ENCODE measurements at places on chromosomes 16 and 17.

DNA sequence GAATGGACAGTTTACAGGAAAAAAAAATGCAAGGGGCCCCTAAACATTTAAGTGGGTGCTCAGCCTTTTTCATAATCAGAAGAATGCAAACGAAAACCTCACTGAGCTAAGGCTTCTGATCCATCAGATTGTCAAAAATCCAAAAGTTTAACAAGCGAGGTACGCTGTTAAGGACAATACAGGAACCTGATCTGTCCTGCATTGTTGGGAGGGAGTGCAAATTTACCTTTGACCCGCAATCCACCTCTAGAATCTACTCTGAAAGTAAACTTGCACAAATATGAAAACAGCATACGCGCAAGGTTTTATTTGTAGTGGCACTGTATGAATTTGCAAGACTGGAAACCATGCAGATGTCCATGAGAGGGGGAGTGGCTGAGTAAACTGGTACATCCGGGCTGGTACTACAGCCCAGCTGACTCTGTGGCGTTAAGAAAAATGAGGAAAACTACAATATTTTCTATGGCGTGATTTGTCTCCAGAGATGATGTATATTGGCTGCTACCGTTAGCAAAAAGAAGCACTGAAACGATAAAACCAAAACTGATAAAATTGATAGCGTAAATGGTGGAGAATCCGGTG lies 28.8 kb upstream of the ST6GALNAC1 start:
- no peak for DNase-seq

- no peak for DNase-seq
Measured at GRCh38 chr16:11409398-11409797, 64.1 kb downstream of the RMI2 start.

DNA sequence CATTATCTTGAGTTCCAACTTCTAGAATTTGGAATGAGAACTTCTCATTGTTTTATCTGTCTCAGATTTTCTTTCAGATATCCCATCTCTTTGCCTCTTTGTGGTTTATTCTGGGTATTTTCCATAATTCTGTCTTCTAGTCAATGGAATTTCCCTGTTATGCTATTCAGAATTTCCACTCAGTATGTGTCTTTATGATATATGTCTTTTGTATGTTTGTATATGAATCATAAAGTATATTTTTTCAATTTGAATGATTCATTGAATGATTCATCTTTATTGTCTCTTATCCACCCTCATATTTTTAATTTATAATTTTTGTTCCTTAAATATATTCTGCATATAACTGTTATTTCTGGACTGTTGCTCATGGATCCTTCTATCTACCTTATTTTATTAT lies 729.7 kb upstream of the GOT2 start:
- no peak for DNase-seq

- peak; percentile 94 for DNase-seq
Measured at GRCh38 chr17:75087558-75088453, at the start of gene SLC16A5. Gene SLC16A5 (plus strand): TSS chr17:75087954. CDS start chr17:75093637, 5,683 bp downstream.

DNA sequence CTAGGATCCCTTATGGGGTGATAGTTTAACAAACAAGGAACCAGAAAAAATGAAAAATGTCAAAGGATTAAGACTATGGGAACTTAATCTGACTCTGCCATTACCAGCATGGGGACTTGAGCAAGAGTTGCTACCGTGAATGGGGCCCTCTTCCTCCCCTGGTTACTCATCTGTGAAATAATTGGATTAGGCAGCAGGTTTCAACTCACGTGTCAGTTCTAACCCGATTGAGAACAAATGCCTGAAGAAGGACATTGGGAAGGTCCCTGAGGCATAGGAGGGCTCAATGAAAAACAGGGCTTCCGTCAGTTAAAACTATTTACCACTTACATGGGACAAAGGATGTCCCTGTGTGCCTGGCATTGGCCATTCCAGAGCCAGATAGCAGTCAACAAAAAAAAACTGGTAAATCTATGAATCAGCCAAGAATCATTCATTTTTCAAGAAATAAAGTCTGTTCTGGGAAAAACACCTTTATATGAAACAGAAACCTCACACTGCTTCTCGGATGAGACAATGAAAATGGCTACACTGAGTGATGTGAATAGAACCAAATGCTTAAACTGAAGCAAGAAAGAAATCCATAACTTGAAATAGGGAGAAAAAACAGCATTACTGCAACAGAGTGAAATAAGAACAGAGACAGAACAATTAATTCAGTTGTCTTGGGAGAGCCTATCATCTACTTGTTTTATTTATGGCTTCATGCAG lies 104.3 kb downstream of the ADAMTS18 start:
- no peak for DNase-seq

GRCh38 chr16:89034573-89034961 lies 57.6 kb upstream of the CBFA2T3 start:
- DNase-seq, result no peak

GRCh38 chr16:4032768-4033167 lies 83.5 kb downstream of the ADCY9 start:
- DNase-seq, result peak; percentile 79

DNA sequence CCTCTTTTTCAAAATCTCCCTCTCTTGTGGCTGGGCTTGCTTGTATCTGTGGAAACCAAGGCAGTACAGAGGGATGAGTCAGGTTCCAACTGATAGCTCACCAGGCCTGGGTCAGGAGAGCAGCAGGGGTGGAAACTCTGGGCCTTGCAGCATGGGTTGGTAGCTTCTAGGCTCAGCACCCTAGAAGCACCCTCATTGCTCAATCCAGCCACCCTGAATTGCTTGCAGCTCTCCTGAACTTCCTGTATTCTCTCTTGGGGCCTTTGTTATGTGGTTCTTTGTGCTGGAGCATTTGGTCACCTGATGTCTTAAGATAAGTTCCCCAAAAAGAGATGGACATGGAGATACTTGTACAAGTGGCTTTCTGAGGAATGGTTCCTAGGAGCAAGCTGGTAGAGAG lies 169.4 kb downstream of the IRX5 start:
- no peak for DNase-seq

DNA sequence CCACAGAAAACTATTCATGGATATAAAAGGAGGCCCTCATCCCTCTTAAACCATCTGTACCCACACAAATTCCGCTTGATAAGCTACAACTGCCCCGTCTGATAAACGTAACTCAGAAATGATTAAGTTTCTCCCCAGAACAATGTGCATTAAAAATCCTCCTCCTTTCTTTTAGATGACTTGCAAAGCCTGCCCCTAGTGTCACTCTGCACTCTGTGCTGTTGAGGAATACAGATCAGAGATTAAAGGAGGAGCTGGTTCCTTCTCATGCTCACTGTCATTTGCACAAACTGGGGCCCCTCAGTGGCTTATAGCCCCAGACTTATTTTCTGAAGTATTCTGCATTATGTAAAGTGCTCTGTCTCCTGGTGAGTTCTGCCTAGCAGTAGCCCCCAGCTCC lies 33.3 kb downstream of the CDRT15 start:
- no peak for DNase-seq

- no peak for DNase-seq
Measured at GRCh38 chr17:69723741-69724140, 309.2 kb downstream of the MAP2K6 start.

- no peak for DNase-seq
Measured at GRCh38 chr17:51050291-51051033, 70.2 kb downstream of the SPAG9 start.

GRCh38 chr16:30010844-30011713 lies at the start of gene DOC2A:
Gene DOC2A (minus strand): TSS chr16:30011027. CDS start chr16:30010222, 805 bp downstream.
- DNase-seq, result peak; percentile 45

DNA sequence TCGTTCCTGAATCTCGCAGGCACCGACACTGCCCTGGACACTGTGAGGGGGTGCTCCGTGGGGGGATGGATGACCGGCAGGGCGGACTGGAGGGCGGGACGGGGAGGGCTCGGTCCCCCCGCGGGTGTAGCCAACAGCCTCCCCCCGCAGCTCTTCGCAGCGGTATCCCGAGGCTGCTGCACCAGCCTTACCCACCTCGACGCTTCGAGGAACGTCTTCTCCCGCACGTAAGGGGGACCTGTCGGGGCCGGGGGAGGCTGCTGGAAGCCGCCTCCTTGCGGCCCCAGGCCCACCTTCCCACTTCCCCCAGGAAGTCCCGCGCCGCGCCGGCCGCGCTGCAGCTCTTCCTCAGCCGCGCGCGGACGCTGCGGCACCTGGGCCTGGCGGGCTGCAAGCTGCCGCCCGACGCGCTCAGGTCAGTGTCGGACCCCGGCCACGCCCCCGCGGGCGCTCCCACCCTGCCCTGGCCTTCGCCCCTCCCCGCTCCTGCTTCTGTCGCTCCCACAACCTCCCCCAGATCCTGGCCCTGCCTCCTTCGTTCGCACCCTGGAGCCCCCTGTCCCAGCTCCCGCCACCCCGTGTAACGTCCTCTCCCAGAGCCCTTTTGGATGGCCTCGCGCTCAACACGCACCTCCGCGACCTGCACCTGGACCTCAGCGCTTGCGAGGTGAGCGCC lies 3.3 kb downstream of the CARMIL2 start:
- no peak for DNase-seq

DNA sequence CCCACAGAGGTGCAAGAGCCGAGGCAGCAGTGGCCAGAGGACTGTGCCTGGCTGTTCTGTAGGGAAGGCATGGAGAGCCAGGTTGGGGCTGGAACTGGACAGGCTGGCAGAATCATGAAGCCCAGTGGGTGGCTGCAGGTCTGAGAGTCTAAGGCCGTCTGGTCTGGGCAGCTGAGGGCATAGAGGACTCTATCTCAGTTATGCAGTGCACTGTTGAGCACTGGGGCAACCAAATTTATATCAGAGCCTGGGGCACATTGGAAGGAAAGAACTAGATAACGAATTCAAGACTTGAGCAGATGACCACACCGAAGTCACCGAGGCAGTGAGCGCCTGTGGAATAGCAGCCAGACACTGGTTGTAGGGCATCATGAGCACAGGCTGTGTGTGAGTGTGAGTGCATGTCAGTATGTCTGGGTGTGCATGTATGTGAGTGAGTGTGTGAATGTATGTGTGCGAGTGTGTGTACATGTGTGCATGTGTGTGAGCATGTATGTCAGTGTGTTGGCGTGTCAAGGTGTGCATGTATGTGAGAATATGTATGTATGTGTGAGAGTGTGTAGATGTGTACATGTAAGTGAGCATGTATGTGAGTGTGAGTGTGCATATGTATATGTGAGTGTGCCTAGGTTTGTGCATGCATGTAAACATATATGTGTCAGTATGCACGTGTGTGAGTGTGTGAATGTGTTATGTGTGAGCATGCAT lies 37.0 kb downstream of the RGS9 start:
- DNase-seq, result no peak

DNA sequence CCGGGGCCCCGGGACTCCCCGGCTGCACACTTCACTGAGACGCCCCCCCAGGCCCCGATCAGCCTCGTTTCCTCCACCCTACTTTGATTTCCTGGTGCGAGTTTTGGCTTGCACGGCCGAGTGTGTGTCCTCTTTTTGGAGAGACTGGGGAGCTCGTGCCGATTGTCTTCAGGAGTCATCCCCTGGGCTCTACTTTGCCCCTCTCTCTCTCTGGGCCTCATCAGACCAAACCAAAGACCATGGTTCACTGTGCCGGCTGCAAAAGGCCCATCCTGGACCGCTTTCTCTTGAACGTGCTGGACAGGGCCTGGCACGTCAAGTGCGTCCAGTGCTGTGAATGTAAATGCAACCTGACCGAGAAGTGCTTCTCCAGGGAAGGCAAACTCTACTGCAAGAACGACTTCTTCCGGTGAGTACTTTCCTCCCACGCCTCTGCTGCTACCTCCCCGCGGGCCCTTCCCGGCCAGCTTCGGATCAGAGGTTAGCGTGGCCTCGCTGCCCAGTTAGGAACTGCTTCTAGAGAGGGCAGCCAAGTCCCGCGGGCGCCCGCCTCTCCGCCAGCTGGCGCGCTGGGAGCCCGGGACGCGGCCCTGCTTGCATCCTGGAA lies 787 bp downstream of the LHX1 start:
- DNase-seq, result no peak

- no peak for DNase-seq
Measured at GRCh38 chr17:58313815-58314705, 14.5 kb downstream of the TSPOAP1 start.

DNA sequence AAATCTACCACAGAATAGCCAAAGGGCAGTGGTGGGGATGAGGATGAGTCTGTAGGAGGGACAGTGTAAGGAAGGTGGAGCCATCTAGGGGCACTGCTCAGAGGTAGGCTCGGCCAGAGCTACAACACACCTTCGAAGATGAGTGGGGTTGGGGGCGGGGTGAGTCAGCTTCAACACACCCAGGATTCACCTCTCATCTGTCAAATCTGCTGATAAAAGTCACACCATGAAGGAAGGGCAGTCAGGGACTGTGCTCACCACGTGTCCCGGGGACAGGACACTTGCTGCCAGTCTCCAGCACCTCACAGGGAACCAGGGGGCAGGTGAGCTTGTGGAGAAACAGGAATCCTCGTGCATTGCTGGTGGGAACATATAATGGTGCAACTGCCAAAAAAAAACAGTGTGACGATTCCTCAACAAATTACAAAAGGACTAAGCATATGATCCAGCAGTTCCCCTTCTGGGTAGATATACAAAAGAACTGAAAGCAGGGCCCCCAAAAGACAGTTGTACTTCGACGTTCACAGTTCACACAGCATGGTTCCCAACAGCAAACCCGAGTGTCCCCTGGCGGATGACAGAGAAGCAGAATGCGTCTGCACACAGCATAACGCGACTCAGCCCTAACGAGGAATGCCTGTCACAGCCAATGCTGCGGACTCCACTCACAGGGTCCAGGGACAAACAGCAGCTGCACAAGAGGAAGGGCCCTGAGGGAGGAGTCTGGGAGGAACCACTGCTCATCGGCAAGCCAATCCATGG lies 133.1 kb downstream of the ANKRD11 start:
- no peak for DNase-seq

Measured in GM03348 (cell line).